ENCODE measurements at places on chromosomes 2 and 18.

DNA sequence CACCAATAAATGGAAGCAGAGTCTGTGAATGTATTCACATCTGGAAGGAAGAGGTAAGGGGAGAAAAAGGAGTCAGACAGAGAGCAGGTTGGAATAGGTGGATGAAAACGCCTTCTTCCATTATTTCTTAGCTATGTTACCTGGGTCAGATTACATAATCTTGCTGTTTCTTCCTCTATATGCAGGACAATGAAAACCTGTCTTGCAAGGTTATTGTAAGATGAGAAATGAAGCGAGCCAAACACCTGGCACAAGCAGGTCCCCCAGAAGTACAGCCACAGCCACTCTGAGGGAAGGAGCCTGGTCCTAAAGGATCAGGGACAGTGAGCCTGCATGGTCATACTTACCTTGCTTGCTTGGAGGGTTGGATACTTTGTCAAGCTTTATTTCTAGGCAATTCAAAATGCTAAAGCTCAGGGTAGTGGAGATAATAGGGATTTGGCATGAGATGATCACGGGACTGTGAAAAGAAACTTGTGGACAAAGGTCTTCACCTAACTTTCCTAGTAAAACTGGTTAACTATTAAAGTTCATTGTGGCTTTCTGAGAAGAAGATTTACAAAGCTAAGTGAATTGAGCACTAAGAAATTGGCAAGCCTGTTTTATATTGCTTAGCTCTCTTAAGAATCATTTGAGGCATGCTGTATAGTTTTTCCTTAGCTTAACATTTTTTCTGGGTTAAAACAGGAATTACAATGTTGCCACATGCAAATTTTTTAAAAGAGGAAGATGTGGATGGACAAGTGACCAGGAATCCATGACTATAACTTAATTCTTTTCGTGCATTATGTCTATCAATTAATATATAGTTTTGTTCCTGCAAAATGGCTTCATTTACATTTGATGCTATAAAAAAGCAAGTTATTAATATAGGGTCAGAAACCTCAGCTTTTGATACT is 15.7 kb upstream of the PLA2R1 start:
- no peak for DNase-seq

DNA sequence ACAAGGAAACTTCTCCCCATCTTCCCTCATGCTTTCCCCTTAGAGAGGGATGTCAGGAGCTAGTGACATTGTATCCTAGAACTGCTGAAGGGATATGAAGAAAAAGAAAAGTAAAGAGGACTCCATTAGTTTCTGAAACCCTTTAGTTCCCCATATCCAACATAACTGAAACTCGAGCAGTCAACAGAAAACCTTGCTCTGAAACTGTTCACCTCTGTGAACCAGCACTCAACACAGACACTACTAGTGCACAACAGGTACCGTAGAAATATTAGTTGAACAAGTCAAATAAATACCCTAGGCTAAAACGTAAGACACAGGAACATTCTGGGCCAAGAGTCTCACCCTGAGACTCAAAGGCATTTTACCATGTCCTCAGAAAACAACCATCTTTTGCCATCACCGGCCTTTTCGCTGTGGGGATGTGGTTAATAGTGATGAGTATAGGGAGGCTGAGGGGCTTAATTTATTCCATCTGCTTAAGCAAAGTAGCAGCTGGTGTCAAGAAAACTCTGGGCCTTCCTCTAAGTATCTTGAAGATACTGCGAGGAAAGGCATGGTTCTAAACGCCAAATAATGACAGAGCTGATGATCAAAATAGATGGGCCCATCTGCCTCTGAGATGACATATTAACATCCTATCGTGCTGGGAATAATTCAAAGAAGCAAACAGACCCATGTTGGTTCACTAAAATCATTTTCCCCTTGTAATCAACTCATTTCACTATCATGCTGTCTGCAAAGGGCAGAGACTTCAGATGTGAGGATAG is 156.8 kb downstream of the STK39 start:
- DNase-seq = no peak

GRCh38 chr2:215828528-215829184 is 184.7 kb downstream of the MREG start:
- DNase-seq = no peak

- DNase-seq = no peak
These were observed 147.9 kb upstream of the SOX11 start for GRCh38 chr2:5544205-5544786.

GRCh38 chr2:10477443-10478297 is 29.5 kb upstream of the ODC1 start:
- DNase-seq = no peak

DNA sequence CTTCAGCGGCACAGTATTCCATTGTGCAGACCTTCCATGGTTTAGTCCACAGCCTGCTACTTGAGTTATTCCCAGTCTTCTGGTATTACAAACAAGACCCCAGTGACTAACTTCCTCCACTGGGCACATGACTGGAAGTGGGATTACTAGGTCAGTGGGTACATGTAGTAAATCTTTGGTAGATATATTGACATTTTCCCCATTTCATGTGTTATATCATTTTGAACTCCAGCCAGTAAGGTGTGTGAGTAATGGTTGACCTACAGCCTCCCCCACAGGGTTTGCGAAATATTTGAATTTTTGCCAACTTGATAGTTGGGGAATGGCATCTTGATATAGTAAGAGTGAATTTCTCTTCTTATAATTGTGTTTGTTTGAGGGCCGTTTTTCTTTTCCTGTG is 58.8 kb downstream of the RNF144A start:
- no peak for DNase-seq

DNA sequence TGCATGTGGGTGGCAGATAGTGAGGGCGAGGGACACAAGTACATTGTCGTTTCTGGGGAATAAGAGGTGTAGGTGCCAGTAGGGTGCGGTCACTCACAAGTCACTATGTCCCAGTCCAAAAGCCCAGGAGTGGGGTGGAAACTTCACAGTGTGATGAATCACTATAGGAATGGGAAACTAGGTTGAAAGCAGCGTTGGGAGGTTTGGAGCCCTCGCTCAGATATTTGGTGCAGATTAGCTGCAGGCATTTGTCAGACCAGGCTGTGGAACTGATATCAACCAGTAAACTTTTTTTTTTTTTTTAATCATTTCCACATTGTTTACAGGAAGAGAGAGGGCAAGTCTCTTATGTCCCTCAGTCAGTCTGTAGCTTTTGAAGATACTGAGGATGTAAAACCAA is 121.8 kb downstream of the CERS6 start:
- DNase-seq = no peak
